ENCODE measurements at places on chromosomes 13 and 19.

- DNase-seq = no peak
Observed at GRCh38 chr13:102770435-102770834, 3.2 kb downstream of the TEX30 start.

DNA sequence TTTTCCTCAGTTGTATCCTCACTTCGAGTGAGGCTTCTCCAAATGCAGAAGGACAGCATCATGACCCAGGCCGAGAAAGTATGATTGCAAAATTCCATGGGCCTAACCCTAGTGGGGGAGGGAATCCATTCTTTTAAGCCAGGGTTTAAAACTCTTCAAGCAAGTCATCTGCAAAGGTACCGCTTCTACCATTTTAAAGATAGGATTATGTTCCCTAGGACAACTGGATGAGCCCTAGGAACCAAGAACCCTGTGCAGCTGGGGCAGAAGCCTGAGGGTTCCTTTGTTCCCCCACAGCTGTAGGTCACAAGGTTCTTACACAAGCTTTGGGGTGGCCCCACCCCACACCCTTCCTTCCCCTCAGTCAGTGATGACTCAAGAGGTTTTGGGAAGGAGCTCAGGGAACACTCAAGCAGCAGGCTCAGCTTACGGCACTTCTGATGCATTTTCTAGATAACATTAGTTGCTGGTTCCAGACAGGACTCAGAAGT lies 13.5 kb downstream of the ARL11 start:
- no peak for DNase-seq

GRCh38 chr13:87570669-87571068 lies 100.5 kb upstream of the SLITRK5 start:
- no peak for DNase-seq

- DNase-seq = no peak
Observed at GRCh38 chr13:50379584-50379983, 364.3 kb downstream of the KCNRG start.

- no peak for DNase-seq
Observed at GRCh38 chr13:44649834-44650233, 73.7 kb upstream of the TSC22D1 start.

DNA sequence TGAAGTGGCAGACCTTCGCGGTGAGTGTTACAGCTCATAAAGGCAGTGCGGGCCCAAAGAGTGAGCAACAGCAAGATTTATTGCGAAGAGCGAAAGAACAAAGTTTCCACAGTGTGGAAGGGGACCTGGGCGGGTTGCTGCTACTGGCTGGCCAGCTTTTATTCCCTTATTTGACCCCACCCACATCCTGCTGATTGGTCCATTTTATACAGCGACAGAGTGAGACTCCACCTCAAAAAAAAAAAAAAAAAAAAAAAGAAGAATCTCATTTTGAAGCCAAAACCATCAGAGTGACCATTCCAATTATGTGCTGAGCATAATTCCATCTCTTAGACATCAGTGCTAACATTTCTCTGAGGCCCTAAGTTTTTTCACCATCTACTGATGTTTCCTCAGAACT lies 1.9 kb upstream of the ZNF552 start:
- no peak for DNase-seq

GRCh38 chr19:44820648-44821609 lies 12.0 kb downstream of the BCAM start:
- no peak for DNase-seq

DNA sequence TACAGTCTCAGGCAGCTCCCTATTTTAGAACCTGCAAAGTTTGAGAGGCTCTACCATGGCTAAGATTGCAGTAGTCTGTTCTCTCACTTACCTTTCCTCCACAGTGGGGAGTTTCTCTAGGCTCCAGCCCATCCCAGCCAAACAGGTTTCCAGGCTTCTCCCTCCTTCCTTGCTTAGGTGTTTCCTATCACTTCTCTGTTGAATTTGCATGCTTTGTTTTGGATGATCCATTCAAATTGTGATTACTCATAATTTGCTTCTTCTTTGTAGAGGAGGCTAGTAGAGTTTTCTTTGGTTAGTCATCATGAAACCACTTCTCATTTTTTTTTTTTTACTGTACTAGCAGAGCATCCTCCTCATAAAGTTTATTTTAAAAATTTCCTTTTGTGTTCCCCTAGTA lies 1242.2 kb upstream of the MIR17HG start:
- no peak for DNase-seq

DNA sequence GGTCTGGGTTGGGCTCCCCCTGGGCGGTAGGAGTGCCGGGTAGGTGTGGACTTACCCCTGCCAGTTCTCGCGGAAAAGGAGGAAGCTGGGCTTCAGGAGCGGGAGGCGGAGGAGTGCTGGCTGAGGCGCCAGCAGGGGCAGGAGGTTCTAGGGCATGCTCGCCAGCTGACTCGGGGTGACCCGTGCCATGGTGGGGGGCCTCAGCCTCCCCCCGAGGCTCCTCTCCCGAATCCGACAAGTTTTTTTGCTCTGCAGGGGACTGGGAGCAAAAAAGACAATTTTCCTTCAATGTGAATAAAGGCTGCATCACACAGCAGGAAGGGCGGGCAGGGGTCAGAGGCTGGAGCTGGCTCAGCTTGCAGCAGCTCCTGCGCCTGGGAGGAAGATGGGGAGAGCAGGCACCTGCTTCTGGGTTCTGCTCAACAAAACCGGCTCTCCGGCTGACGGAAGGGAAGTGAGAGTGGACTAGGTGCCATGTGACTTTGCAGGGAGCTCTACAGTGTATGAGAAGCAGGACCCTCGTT lies 26.5 kb downstream of the RANBP3 start:
- DNase-seq = no peak

DNA sequence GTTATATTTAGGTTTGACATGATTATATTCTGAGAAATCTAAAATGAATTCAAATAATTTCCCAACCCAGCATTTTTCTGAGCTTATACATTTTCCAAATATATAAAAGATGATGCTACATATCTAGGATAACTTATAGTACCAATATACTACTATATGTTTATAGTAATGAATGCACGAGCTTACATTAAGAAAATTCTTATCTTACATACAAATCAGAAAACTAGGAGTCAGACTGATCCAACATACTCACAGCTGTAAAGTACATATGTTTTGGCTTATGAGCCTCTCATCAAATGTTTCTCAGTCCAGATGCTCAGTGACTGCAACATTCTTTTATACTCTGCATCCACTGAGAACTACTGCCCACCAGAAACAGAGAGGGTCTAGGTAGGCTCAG lies 491.3 kb upstream of the KLF12 start:
- no peak for DNase-seq

- no peak for DNase-seq
Observed at GRCh38 chr19:8336660-8337059, 6.4 kb downstream of the KANK3 start.

DNA sequence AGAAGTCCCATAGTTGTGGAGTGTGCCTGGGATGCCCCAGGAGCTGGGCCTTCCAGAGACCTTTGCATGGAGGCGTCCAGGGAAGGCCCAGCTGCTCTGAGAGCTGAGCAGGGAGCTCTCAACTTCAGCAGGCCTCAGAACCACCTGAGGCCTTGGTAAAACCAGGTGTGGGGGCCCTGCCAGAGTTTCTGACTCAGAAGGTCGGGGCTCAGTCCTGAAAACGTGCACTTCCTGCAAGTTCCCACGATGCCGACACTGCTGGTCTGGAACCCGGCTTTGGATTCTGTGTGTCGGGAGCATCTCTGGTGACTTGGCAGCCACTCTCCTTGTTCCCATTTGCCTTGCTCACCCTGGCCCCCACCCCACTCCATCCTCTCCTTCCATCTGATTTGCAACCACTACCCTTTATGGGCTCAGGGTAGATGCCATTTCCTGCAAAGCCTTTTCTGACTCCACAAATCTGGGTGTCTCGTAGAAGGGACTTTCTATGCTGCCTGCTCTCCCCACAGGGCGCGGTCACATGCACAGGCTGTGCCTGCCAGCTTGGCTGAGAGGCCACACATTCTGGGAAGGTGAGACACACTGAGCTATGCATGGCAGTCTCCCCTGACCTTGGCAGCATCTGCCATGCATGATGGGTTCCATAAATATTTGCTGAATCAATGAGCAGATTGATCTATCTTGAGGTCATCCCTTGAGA lies 244.7 kb downstream of the COL4A1 start:
- DNase-seq = no peak

DNA sequence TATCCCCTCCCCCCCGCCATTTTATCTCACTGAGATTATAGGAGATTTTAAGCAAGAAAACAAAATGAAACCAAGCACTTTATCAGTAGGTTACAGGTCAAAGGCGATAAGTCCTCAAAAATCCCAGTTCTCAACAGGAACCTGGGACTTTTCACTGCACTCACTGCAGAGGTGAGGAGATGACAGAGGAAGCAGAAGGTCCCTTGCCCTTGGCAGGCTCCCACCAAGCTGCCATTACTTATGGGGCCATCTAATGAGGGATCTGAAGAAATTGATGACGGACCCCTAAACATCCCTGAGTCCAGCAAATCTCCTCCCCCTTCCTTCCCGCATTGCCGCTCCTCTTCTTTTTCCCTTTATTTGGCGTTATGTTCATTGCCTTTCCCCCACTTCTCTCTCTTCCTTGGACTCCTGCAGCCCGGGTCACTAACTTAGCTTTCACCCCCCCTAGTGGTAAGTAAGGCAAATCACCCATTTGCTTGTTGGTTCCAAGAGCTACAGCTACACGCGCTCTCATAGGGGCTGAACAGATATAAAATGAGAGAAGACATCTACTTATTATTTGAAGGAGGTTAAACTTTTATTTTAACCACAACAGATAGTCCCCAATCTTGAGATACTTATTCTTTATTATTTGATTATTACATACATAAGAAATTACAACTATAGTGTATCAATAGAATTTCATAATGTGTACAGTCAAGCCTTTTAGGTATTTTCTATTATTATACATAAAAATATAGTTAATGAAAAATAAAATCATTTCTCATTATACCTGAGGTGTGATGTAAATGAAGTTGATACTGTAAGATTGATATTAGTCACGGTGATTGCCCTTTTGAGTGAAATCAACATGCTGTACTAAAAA lies 52.0 kb upstream of the ARGLU1 start:
- DNase-seq = peak; percentile 24

DNA sequence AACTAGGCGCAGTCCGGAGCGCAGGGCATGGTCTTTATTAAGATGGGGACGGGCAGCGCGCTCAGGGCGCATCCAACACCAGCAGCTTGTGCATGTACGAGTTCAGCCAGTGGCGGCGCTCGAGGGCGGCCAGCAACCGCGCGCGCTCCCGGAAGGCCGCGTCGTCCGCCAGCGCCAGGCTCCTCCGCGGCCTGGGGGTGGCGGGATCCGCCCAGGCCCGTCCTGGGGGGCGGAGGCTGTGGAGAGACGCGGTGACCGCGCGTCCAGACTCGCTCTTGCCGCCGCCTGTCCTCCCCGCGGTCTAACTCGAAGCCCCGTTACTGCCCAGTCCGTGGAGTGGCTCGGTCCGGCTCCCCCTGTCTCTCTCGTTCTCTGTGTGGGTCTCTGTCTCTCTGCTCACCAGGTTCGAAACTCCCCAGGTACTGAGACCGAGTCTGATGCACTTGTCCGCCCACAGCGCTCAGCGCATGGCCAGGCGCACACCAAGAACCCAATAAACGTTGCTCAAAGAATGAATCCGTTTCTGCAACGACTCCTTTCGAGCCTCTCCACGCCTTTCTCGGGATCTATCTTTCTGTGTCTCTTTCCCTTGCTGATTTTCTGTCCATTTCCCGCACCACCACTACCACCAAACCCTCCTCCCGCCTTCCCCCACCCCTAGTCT lies 702 bp downstream of the PTH2 start:
- DNase-seq = peak; percentile 81

DNA sequence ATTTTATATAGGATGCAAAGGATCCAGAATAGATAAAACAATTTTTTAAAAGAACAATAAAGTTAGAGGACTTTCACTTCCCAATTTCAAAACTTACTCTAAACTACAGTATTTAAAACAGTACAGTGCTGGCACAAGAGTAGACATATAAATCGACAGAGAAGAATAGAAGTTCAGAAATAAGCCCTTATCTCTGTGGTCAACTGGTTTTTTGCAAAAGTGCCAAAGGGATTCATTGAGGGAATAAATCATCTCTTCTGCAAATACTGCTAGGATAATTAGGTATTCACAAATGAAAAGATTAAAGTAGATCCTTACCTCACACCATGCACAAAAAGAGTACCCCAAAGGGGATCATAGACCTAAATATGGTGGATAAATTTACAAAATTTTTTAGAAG lies 431.0 kb upstream of the HTR2A start:
- no peak for DNase-seq

All from activated CD4-positive, alpha-beta memory T cell treated with anti-CD3 and anti-CD28 coated beads, Interleukin-2, amount 10 ng/mL, durations not matched to agents 7 days and 5 days (primary cell).